Retinal pigment epithelial cell (primary cell): ENCODE measurements at places on chromosomes 1 and 21.

GRCh38 chr1:164604541-164604940, 45.6 kb downstream of the PBX1 start:
- DNase-seq: no peak

- no peak for DNase-seq
Measured at GRCh38 chr1:19040010-19040680, 83.7 kb upstream of the IFFO2 start.

DNA sequence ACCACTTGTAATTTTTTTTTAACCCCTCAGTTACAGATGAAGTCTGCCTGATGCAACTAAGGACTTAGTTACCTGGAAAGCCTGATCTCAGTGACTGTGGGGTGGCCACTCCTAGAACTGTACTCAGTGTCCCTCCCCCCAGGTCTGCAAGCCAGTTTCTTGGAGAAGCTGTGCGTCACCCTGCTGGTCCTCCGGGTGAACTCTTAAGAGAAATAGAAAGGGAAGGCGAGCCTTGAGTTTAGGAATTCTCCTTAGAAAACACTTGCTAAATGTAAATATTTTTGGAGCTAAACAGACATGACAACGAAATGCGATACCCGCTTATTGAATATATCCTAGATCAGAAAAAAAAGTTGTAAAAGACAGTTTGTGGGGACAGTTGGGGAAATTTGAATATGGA, 730 bp downstream of the SLC16A4 start:
- DNase-seq: peak; percentile 52

DNA sequence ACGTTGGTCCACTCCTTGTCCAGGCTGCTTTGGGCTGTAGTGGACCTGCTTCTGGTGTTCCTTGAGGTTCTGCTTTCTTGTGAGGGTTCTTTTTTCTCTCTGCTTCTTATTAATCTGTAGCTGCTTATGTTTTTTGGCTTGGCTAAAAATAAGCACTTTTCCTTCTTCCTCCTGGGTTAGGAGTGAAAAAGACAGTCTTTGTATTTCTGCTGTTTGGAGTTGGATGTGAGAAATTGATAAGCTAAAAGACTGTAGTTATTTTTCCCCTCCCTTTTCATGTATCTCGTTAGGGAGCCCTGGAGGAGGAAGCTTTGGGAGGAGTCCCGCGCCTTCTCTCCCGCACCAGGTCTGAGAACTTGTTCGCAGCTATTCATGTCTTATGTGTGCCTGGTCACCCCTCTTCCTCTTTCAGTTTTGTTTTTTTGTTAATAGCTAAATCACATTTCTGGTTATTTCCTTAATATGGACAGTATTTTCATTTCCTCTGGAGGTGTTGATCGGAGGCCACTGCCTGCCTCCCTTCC, 79.0 kb downstream of the GALNT2 start:
- no peak for DNase-seq

DNA sequence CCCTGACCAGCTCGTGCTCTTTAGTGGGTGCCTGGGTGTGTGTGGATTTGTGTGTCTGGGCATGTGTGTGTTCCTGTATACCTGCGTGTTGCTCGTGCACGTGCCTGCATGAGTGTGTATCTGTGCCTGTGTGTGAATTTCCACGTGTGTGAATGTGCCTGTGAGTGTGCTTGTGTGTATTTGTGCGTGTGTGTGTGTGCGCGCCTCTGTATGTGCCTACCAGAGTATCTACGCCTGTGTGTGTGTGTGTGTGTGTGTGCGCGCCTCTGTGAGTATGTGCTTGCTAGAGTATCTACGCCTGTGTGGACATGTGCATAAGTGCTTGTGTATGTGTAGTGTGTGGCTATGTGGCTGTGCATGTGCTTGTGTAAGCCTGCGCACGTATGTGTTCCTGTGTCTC, 691 bp upstream of the SELENBP1 start:
- DNase-seq: no peak

- no peak for DNase-seq
Measured at GRCh38 chr1:198072177-198072576, 84.6 kb upstream of the NEK7 start.

- DNase-seq: peak; percentile 63
Measured at GRCh38 chr1:3570066-3570986, 41.0 kb downstream of the MEGF6 start.
